ENCODE measurements at places on chromosomes 6 and 20.
A peak's percentile ranks its signal among the peaks of the same experiment; 100 is the strongest.

DNA sequence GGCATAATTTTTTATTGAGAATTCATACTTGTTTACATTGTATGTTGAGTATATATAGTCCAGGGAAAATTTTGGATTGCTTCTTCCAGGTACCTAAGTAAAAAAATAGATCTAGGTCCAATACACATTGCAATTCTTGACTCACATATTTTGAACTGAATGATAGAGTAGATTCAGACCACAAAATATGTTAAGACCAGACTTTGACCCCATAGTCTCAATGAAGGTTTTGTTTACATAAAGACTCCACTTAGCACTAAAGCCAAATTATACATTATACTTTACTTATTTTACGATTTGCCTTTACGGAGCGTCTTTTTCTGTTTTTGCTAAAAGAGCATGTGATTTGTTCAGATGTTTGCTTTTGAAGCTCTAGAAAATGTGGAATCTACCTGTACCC lies 144.1 kb upstream of the PTCHD4 start:
- DNase-seq = no peak

DNA sequence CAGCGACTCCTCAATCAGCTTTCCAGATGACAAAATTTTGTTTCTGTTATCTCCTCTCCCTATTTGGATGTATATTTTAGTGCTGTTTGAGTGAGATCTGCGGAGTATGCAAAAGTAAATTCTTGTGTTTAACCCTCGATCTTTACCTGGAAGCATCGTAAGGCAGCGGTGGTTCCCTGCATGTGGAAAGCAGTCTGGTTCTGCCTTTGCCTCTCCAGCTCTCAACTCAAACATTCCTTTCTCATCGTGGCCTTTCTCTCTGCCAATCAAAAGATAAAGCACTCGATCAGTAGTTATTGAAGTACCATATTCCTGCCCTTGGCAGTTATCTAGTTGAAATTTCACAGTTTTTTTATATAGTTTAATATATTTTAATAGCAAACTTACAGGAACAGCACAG lies 44.0 kb upstream of the BTN3A2 start:
- DNase-seq = no peak

- DNase-seq = no peak
These were observed 78.3 kb downstream of the TBX18 start for GRCh38 chr6:84685983-84686584.

GRCh38 chr6:85416766-85417165 lies 33.1 kb upstream of the NT5E start:
- DNase-seq = no peak

DNA sequence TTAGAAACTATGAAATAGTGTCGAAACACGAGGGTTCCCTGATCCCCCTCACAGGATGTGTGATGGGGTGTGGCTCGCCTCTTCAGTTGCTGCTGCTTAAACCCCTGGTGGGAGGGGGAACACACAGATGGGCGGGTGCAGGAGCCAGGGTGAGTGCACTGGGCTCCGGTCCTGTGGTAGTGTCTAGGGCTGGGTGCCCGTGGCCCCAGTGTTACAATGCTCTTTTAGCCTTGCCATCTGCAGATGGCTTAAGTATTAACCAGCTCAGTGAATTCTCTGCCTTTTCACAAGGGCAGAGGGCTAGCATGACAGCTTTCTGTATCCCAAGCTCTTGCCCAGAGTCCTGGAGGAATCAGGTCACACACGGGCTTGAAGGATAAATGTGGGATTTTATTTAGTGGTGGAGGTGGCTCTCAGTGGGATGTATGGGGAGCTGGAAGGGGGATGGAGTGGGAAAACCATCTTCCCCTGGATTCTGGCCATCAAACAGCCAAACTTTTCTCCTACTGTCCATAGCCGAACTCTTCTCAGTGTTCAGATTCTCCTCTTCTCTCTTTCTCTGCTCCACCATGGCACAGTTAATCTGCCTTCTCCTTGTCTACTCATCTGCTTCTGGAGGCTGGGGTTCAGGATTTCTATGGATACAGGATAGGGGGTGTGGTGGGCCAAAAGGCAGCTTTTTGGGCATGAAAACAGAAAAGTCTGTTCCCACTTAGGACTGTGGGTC lies 659.0 kb downstream of the EPM2A start:
- DNase-seq = no peak

- no peak for DNase-seq
These were observed 141.9 kb upstream of the GJE1 start for GRCh38 chr6:141990840-141991239.

DNA sequence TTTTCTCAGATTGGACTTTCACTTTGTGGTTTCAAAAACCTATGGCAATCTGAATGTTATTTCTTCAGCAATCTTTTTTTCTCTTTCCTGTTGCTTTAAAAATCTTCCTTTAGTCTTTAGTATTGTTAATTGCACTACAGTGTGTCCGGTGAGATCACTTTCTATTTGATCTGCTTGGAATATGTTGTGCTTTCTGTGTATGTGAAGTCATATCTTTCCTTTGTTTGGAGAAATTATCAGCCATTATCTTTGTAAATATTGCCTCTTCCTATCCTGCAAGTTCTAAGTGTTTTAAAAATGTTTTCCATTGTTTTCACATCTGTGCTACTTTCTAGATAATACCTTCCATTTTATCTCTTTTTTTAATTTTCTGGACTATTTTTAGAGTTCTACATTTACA lies 171.4 kb upstream of the PRSS16 start:
- DNase-seq = no peak

- no peak for DNase-seq
These were observed 93.6 kb downstream of the GRM4 start for GRCh38 chr6:34052071-34052825.

DNA sequence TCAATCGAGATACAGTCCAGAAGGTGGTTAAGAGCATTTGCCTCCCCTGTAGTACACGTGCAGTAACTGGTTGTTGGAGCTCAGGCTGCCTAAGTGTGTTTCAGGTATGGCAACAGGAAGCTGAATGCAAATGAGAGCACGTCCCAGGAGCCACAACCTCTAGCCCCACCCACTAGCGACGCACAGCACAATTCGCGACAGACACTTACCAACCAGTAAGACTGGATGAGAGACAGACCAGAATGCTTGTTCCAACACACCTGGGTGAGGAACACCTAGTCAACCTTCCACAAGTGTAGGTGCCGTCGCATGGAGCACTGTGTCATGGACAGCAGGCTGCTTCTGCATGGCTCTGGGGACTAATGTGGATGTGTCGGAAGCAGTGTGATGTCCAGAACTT lies 7.2 kb upstream of the SERPINB1 start:
- DNase-seq = peak; percentile 29

DNA sequence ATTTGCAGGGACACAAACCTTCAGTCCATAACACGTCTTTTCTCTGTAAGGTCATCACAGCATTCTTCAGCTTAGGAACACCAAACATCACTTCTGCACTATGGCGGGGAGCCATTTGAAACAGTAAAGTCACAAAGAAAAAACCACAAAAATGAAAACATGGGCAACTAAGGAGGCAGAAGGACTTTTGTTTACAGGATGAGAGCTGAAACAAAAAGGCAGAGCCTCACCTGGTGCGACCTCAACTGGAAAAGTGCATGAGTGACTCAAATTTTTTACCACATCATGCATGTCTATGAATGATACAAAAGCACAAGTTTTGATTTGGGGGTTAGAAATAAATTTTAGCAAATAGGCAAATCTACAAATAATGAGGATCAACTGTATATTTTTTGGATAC lies 68.2 kb upstream of the TNFAIP3 start:
- DNase-seq = no peak

DNA sequence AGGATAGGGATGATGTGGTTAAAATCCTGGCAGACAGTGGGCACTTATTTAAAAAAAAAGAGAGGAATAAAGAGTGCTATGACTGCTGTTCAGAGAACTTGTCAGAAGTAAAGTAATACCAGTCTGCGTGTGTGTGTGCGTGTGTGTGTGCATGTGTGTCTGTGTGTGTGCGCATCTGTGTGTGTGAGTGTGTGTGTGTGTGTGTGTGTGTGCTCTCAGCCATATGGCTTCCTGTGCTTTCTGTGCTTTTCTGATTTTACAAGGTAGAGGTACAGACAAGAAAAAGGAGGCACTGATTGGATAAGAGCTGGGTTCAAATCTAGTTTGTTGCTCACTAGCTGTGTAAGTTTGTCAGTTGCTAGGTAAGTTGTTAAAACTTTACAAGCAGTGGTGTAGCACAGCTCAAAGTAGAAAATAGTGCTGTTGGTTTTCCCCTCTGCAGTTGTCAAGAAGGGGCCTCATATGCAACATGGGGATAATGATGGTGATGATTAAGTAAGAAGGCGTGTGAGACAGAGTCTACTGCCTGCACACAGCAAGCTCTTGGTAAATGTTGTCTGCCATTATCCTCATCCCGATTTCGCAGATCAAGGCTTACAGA lies 155.3 kb upstream of the ZNF217 start:
- DNase-seq = no peak

DNA sequence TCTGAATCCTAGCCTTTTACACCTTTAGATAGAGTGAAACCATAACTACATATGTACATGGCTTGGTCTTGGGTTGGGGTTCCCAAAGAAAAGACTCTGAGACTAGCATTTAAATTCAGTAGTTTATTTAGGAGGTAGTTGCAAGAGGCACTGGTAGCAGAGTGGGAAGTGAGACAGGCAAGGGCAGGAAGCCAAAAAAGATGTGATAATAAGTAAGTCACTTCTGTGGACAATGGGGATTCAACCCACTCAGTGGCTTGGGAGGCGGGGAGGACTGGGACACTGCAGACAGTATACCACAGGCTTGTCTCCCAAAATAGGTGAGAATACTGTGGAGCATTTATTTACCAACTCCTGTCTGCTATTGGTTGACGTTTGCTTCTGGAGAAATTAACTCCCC lies 131.9 kb downstream of the SLC24A3 start:
- no peak for DNase-seq

- no peak for DNase-seq
These were observed 303.6 kb downstream of the TRDN start for GRCh38 chr6:123333000-123333756.
